Hypothalamus (tissue), 51 donors: ENCODE measurements at places on chromosomes 11 and 22.

GRCh38 chr11:15773476-15774387, 582.6 kb downstream of the SOX6 start:
- no peak for DNase-seq

DNA sequence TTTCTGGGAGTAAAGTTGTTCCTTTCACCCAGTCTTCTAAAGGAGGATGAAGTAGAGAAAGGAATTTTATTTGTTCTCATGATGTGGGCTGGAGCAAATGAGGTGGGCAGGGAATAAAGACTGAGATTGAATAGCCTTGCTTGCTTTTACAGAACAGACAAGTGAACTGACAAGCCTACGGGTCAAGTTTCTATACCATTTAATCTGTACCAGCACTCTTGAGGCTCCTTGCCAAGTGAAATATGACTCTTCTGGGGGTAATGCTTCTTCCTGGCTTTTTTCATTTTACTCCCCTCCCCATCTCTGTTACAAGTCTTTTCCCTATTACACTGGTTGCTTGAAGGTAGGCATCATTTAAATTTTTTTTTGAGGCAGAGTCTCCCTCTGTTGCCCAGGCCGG, 54.8 kb downstream of the CSTPP1 start:
- DNase-seq: no peak

GRCh38 chr22:27750584-27751265, 50.8 kb downstream of the MN1 start:
- no peak for DNase-seq

GRCh38 chr11:8789864-8790263, 107.3 kb downstream of the RPL27A start:
- no peak for DNase-seq

GRCh38 chr11:62340269-62340901, 3.1 kb downstream of the ASRGL1 start:
- DNase-seq: peak; percentile 79

- no peak for DNase-seq
Observed at GRCh38 chr11:68081691-68082090, 39.5 kb downstream of the CHKA start.

- no peak for DNase-seq
Observed at GRCh38 chr11:60130496-60130895, 42.0 kb downstream of the MS4A2 start.

DNA sequence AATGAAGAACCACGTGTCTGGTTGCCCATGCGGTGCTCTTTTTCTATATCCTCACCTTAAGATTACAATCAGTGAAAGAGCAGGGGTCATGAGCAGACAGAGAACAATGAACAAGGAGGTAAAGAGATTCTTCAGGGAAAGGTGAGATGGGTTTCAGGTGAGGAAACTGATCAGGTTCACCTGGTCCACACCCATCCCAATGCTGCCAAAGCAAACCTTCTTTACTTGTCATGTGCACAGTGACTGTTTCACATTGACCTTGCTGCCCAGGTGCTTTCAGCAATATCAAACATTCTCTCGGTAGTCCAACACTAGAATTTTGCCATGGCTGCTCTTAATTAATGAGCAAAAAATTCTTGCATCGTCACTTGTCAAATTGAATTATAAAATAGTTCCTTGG, 24.5 kb upstream of the OR9Q2 start:
- DNase-seq: no peak

DNA sequence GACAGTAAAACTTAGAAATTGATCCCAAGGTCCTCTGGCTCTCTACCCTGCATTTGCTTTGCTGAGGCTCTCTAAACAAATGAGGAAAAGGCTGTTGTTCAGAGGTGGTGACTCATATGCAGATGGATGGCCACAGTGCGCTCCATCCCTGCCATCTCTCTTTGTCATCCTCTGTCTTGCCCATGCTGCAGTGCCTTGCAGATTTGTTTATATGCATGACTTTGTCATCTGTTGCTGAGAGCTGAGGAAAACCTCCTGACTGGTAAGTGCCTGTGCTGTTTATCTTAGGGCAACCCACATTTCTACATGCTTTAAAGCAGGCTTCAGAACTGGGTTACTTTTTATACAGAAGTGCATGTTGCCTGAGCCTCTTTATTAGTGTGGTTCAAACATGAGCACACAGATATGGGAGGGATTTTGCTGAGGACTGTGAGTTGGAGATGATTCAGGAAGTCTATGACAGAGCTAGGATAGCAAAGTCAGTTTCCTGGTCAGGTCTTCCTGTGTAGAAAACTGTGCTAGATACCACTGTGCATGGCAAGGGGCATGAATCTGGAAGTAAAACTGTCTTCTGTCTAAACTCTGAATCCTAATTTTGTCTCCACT, 57.4 kb downstream of the JAM3 start:
- DNase-seq: peak; percentile 63

DNA sequence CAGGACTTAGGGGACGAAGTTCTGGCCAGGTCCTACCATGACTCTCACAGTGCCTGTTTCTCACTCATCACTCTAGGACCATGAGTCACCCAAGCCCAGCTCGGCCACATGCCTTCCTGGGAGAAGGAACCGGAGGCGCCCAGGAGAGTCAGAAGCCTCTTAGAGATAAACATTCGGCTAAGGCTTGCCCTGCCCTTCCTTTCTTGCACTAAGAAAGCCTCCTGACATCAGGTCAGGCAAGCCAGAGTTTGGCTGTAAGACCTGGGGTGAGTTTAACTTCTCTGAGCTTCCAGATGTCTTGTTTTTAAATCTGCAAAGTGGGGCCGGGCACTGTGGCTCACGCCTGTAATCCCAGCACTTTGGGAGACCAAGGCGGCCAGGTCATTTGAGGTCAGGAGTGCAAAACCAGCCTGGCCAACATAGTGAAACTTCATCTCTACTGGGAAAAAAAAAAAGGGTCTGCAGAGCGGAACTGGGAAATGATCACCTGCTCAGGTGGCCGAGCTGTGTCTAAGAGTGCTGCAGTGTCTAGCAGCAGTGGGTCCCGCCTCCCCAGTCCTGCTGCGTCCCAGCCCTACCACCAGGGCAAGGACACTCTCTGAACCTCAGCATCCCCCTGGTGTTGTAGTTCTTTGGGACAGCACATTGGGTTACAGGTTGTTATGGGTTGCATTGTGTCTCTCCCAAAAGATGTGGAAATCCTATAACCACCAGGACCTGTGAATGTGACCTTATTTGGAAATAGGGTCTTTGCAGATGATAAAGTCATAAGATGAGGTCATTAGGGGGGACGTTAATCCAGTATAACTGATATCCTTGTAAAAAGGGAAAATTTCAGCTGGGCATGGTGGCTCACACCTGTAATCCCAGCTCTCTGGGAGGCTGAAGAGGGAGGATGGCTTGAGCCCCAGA, 1.8 kb upstream of the CARS1 start:
- DNase-seq: no peak

- no peak for DNase-seq
Observed at GRCh38 chr11:73185680-73186293, 32.3 kb upstream of the P2RY2 start.

DNA sequence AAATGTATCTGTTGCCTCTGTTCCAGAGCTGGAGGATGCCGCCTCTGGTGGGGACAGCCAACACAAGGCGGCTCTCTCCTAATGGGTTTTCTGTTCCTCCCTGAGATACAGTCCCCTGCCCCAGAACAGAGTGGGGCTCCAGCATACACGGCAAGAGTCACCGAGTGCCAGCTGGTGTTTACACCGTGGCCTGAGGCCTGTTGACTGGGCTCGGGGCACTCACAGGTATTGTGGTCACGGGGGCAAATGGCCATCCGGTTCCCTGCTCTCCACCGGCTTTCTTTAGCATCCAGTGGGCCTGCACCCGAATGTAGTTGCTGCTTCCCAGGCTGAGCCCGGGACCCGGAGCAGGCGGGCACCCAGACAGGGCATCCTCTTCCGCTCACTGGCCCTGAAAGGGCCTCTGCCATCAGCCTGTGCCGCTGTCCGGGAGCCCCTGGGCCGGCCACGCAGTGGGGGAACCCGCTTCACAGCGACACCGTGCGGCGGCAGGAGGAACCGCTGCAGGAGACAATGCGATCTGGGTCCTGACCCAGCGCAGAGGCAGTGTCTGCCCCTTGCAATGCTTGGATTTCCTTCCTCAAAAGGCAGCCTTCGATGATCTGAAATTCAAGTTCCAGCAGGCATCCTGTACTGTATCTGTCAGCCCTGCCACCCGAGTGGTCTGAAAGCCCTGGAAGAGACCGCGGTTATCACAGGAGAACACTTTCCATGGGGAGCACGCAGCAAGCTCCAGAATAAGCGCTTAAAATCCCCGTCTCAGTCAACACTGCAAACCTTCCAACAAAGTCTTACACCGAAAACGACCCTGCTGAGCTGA, 859 bp upstream of the KRTAP5-5 start:
- peak; percentile 36 for DNase-seq

- DNase-seq: no peak
Observed at GRCh38 chr11:117795638-117796455, 1.2 kb downstream of the DSCAML1 start.

DNA sequence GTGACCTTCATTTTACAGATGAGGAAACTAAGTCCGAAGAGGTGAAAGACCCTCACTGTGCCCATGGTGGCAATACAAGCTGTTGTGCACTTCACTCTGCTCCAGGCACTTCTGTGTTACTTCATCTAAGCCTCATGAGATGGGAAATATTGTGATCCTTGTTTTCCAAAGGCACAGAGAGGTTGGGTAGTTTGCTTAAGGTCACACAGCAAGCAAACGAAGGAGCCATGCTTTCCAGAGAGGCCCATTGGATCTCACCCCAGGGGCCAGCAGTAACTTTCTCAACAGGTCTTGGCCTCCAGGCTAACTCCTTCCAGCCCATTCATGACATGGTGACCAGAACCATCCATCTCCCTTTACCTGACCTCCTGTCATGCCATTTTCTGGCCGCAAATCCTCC, 332.8 kb downstream of the MN1 start:
- no peak for DNase-seq

- DNase-seq: no peak
Observed at GRCh38 chr11:61287338-61287977, 7.7 kb downstream of the VWCE start.

- no peak for DNase-seq
Observed at GRCh38 chr11:62061356-62062222, 62.2 kb upstream of the INCENP start.

DNA sequence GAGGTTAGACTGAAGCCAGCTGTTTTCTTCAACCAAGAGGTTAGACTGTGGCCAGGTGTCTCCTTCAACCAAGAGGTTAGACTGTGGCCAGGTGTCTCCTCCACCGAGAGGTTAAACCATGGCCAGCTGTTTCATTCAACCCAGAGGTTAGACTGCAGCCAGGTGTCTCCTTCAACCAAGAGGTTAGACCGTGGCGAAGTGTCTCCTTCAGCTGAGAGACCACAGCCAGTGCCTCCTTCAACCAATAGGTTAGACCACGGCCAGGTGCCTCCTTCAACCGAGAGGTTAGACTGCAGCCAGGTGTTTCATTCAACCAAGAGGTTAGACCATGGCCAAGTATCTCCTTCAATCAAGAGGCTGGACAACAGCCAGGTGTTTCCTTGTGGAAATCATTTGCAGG, 498.1 kb downstream of the TBC1D22A start:
- no peak for DNase-seq

DNA sequence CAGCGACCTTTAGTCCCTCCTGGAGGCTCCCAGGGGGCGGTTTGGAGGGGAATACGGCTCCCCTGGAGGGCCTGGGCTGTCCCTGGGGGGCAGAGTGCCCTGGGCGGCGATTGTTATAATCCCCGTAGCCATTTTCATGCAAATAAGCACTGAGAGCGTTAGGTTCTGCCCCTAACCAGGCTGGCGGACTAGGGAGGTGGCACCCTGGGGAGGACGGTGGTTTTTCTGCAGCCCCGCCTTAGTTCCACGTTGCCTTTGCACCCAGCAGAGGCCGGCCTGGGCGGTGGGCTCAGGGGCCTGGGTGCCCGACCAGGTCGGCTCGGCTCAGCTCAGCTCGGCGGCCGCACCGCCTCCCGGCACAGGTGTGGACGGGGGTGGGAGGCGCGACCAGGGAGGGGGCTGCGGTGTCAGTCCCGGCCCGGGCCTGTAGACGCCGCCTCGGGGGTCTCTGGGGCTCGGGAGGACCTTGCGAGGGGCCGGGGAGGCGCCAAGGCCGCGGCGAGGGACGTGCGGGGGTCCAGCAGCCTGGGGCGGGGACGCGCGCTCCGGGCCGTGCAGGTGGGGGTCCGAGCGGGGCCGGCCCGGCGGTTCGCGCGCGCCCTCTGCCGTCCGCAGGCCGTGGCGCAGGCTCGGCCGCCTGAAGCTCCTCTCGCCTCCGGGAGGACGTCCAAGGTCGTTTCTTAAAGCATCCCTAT, 2.3 kb upstream of the DUSP8 start:
- DNase-seq: peak; percentile 22

GRCh38 chr11:114432893-114433292, 6.4 kb upstream of the REXO2 start:
- DNase-seq: no peak

GRCh38 chr11:10657308-10658271, 36.0 kb downstream of the IRAG1 start:
- no peak for DNase-seq

- DNase-seq: no peak
Observed at GRCh38 chr11:57482782-57483561, 22.6 kb downstream of the RTN4RL2 start.

DNA sequence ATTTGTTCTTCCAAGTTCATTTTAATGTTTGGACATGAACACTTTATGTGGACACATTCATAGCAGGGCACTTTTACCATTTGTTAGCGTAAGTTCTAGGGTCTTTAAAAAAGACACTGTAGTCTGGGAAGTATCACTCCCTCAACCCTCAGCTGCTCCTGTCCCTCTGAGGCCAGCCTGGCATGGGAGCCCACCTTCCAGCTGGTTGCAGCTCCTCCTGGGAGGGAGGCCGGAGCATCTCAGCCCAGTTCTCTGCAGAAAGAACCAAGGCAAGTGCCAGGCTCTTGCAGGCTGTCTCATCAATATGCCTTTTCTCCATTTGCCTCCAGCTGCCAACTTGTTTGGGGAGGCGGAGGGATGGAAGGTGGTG, 150.6 kb downstream of the OPCML start:
- no peak for DNase-seq

DNA sequence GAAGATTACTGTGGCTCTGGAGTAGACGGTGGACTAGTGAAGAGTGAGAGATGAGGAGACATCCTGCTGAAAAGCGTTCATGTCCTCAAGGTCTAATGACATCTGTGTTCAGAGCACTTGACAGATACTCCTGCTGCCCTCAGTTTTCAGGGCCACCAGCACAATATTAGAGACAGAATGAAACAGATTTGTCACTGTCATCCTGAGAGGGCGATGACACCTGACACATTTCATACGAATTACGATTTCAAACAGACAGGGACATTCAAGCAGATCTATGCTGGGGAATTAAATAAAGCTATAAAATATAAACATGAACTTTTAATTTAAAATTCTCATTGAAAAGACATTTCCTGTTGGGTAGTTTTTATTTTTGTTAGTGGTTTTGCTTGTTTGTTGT, 29.1 kb downstream of the SVIP start:
- no peak for DNase-seq

DNA sequence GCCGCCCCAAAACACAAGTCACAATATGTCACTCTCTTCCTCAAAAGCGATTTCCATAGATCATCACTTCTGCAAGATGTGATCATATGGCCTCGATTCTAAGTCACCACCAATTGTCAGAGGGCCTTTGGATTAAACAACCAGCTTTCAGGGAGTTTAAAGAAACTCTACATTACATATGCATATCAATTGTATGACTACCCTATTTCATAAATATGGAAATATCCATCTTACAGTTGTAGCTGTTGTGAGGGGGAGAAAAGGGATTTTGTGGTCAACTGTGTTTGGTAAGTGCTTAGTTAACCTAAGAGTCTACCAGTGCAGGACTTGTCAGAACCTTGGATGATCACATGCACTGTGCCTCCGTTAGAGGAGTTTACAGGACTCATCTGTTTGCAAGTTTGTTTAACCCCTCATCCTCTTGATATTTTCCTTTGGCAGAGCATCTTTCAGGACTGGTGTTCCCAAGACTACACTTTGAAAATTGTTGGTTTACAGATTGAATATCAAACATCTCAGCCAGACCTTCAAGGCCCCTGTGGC, 99.9 kb downstream of the CHST1 start:
- no peak for DNase-seq
